Activated T-cell treated with anti-CD3 and anti-CD28 coated beads, Interleukin-2, amount 50 U/mL, for 72 hours (primary cell): ENCODE measurements at places on chromosomes 1 and 21.
A peak's percentile ranks its signal among the peaks of the same experiment; 100 is the strongest.

DNA sequence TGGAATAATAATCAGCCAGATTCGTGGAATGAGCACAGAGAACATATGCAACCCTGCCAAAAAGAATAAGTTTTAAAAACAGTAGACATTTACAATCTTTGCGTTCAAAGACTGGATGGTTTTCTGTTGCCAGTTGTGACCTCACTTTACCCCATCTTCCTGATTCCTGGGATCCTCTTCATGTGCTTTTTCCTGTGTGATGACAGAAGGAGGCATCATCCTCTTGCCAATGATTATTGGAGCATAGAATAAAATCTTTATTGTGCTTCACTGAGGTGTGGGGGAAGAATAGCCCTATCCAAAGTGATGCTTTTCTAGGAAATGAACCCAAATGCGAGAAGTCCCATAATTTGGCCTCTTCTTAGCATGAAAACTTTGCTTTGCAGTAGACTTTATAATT lies 15.0 kb upstream of the BARHL2 start:
- no peak overlapping the region for H3K27ac ChIP-seq
- peaks cover 4% of the 10 kb centered on the region for H3K36me3 ChIP-seq
- no peak for DNase-seq

DNA sequence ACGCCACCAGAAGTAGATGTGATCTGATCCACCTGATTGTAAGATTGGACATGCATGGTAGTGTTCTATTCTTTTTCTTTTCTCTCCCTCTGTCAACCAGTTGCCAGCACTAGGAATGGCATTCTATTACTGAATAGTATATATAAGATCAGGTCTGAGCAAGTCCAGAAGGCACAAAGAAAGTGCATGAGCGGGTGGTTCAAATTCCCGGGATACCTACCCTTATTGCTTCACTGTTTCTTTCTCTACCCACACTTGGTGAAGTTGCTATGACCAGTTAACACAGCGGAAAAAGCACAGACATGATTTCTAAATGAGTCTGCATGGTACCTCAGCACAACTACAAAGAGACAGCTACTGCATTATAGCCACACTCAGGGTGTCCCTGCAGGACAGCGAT lies 64.0 kb downstream of the SLC9A1 start:
- no peaks in the 10 kb centered on the region for H3K4me1 ChIP-seq
- no peaks in the 10 kb centered on the region for H3K27me3 ChIP-seq
- H3K36me3 ChIP-seq = no peaks in the 10 kb centered on the region
- no peak for DNase-seq

DNA sequence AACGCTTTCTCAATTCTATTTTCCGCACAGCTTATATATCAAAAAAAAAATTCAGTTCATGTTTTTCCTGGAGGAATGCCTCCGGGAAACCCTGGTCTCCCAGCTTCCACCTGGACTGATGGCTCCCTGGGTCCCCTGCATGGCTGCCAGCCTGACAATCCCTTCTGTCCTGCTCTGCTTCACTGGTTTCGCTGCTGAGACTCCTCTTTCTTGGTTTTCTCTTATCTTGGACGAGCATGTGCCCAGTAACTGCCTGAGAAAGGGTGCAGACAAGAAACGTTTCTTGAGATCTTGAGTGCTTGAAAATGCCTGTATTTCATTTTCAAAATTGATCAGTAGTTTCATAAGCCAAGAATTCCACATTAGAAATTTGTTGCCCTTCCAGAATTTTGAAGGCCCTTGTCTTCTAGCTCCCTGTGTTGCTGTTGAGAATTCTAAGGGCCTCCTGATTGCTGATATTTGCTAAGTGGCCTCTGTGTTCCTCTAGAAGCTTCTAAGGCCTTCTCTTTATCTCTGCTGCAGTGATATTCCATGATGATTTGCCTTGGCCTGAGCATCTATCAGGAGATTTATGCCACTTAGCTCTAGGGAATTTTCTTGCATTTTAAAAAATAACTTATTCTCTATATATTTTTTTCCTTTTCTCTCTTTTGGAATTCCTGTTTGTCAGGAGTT lies 44.7 kb downstream of the ETS2 start:
- H3K4me3 ChIP-seq = no peak overlapping the region
- no peaks in the 10 kb centered on the region for H3K36me3 ChIP-seq
- peaks cover 12% of the 10 kb centered on the region for H3K27me3 ChIP-seq
- H3K4me1 ChIP-seq = no peaks in the 10 kb centered on the region

- H3K27ac ChIP-seq = no peak overlapping the region
- no peak overlapping the region for H3K4me3 ChIP-seq
- H3K4me1 ChIP-seq = peaks cover 5% of the 10 kb centered on the region
Measured at GRCh38 chr1:230315099-230315498, 111.0 kb downstream of the PGBD5 start.

GRCh38 chr1:172647110-172647564 lies 11.8 kb upstream of the FASLG start:
- H3K4me1 ChIP-seq = peaks cover 78% of the 10 kb centered on the region
- H3K27ac ChIP-seq = peak overlapping the region; percentile 14
- H3K36me3 ChIP-seq = no peaks in the 10 kb centered on the region
- peak overlapping the region; percentile 38 for H3K4me3 ChIP-seq
- peak; percentile 73 for DNase-seq

DNA sequence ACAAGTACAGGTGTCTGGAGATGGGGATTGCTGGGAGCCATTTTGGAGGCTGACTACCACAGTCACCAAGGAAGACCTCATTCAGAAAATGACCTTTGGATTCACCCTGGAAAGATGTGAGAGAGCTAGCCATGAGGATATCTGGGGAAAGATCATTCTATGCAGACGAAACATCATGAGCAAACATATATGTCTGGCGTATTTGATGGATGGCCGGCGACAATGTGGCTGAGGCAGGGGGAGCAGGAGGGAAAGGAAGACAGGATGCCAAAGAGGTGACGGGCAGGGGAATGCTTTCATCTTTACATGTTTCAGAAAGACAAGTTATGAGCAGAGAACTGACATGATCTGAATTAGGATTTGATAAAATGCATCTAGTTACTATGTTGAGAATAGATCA lies 61.5 kb upstream of the SOX13 start:
- no peak overlapping the region for H3K27ac ChIP-seq
- H3K27me3 ChIP-seq = no peaks in the 10 kb centered on the region
- H3K36me3 ChIP-seq = no peaks in the 10 kb centered on the region
- no peak overlapping the region for H3K4me3 ChIP-seq
- no peaks in the 10 kb centered on the region for H3K4me1 ChIP-seq
- DNase-seq = no peak

GRCh38 chr21:16116069-16116468 lies 386.3 kb downstream of the USP25 start:
- H3K4me3 ChIP-seq = no peak overlapping the region
- no peak overlapping the region for H3K27ac ChIP-seq
- H3K4me1 ChIP-seq = no peaks in the 10 kb centered on the region
- no peaks in the 10 kb centered on the region for H3K27me3 ChIP-seq

GRCh38 chr1:110449661-110450651 lies 993 bp upstream of the PROK1 start:
- no peak overlapping the region for H3K4me3 ChIP-seq
- H3K36me3 ChIP-seq = no peaks in the 10 kb centered on the region
- peaks cover 13% of the 10 kb centered on the region for H3K27me3 ChIP-seq
- H3K4me1 ChIP-seq = no peaks in the 10 kb centered on the region

GRCh38 chr1:193111641-193112090 lies 6.5 kb upstream of the GLRX2 start:
- H3K27me3 ChIP-seq = no peaks in the 10 kb centered on the region
- H3K36me3 ChIP-seq = no peaks in the 10 kb centered on the region

- no peaks in the 10 kb centered on the region for H3K27me3 ChIP-seq
- H3K4me1 ChIP-seq = no peaks in the 10 kb centered on the region
- DNase-seq = no peak
- no peak overlapping the region for H3K4me3 ChIP-seq
- H3K36me3 ChIP-seq = peaks cover 6% of the 10 kb centered on the region
Measured at GRCh38 chr1:172607145-172607544, 51.8 kb upstream of the FASLG start.

DNA sequence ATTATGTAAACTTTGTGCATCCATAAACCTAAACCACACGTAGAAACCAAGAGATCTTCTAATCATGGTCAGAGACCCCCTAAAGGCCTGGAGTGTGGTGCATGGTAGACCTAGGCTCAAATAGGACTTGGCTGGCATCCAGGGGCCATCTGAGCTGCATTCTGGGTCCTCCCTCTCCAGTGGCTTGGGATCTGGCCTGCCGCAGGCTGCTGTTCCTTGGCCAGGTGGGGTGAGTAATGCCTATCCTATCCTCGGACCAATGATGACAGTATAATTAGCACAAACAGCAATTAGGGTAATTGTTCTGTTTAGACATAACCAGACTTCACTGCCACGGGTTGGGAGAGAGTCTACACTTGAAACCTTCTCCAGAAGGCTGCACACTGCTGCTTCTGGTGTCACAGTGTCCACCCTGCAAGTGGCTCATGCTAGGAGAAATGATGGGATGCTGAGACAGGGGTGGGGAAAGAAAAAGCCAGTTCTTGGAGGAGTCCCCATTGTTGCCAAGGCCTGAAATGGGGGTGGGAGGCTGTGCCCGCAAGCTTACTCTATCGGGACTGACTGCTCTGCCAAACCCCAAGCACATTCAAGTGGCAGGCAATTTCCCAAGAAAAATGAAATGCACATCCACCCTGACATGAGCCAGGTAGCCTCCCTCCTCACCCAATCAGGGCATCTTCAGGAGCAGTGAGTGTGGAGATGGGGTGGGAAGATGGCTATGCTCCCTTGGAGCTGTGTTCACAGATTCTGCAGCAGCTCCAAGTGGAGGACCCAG lies 12.5 kb upstream of the PKP1 start:
- H3K27me3 ChIP-seq = peaks cover 28% of the 10 kb centered on the region
- no peaks in the 10 kb centered on the region for H3K36me3 ChIP-seq
- no peak overlapping the region for H3K4me3 ChIP-seq
- no peaks in the 10 kb centered on the region for H3K4me1 ChIP-seq
- no peak overlapping the region for H3K27ac ChIP-seq

GRCh38 chr1:153352523-153352922 lies 3.9 kb upstream of the PGLYRP4 start:
- peaks cover 20% of the 10 kb centered on the region for H3K27me3 ChIP-seq
- peak; percentile 69 for DNase-seq
- H3K4me1 ChIP-seq = peaks cover 9% of the 10 kb centered on the region
- no peak overlapping the region for H3K27ac ChIP-seq
- H3K36me3 ChIP-seq = no peaks in the 10 kb centered on the region
- H3K4me3 ChIP-seq = no peak overlapping the region

DNA sequence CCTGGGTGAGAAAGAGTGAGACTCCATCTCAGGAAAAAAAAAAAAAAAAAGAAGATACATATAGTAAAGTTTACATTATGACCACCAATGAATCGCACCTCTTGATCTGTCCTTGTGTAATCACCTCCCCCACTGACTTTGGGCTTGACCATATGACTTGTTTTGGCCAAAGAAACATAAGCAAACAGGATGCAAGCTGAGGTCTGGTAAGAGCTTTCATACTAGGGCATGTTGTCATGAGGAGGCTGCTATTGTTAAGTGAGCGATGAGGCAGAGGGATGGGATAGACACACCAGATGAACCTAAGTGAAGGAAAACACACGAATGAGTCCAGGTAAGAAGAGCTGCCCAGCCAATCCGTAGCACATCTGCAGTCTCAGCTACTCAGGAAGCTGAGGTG lies 10.7 kb downstream of the ENAH start:
- no peak for DNase-seq
- no peak overlapping the region for H3K27ac ChIP-seq
- peaks cover 6% of the 10 kb centered on the region for H3K27me3 ChIP-seq
- H3K4me1 ChIP-seq = no peaks in the 10 kb centered on the region
- H3K36me3 ChIP-seq = no peaks in the 10 kb centered on the region

GRCh38 chr1:61481315-61481715 lies 243.6 kb downstream of the TM2D1 start:
- no peaks in the 10 kb centered on the region for H3K36me3 ChIP-seq
- H3K4me1 ChIP-seq = no peaks in the 10 kb centered on the region
- DNase-seq = no peak

- no peaks in the 10 kb centered on the region for H3K4me1 ChIP-seq
- H3K4me3 ChIP-seq = no peak overlapping the region
- H3K27ac ChIP-seq = no peak overlapping the region
- no peak for DNase-seq
- no peaks in the 10 kb centered on the region for H3K27me3 ChIP-seq
- peaks cover 3% of the 10 kb centered on the region for H3K36me3 ChIP-seq
Measured at GRCh38 chr1:79914896-79915295, 908.4 kb upstream of the ADGRL4 start.

DNA sequence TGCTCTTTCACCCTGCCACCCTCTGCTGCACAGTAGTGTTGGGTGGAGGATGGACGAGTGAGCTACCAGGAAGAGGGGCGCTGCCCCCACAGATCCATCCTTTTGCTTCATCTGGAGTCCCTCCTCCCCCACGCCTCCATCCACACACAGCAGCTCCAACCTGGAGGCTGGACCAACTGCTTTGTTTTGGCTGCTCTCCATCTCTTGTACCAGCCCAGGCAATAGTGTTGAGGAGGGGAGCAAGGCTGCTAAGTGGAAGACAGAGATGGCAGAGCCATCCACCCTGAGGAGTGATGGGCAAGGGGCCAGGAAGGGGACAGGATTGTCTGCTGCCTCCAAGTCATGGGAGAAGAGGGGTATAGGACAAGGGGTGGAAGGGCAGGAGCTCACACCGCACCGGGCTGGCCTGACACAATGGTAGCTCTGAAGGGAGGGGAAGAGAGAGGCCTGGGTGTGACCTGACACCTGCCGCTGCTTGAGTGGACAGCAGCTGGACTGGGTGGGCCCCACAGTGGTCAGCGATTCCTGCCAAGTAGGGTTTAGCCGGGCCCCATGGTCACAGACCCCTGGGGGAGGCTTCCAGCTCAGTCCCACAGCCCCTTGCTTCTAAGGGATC lies 8.5 kb downstream of the CHRNB2 start:
- H3K27me3 ChIP-seq = peaks cover 7% of the 10 kb centered on the region
- H3K27ac ChIP-seq = no peak overlapping the region
- no peaks in the 10 kb centered on the region for H3K4me1 ChIP-seq
- no peak overlapping the region for H3K4me3 ChIP-seq
- peaks cover 5% of the 10 kb centered on the region for H3K36me3 ChIP-seq
- DNase-seq = no peak

DNA sequence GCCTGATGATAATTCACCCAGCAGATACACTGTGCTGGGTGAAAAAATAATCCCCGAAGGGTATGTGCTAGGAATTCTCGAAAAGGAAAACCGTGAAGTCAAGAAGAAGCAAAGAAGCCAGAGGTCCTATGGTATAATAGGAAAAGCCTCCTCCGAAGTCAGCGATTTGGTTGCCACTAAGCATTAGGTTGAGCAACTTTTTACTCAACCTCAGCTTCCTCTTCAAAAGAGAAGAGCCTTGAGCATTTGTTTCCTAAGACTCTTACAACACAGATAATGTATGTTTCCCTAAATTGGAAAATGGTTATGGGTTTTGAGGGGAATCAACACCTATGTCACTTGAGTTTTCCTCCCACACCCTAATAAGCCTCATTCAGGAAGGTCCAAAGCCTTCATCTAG lies 21.3 kb upstream of the MNDA start:
- H3K27me3 ChIP-seq = peaks cover 36% of the 10 kb centered on the region
- H3K36me3 ChIP-seq = no peaks in the 10 kb centered on the region
- H3K27ac ChIP-seq = no peak overlapping the region
- DNase-seq = no peak
- H3K4me3 ChIP-seq = no peak overlapping the region
- H3K4me1 ChIP-seq = no peaks in the 10 kb centered on the region
